ENCODE measurements at places on chromosomes 6 and 20.

DNA sequence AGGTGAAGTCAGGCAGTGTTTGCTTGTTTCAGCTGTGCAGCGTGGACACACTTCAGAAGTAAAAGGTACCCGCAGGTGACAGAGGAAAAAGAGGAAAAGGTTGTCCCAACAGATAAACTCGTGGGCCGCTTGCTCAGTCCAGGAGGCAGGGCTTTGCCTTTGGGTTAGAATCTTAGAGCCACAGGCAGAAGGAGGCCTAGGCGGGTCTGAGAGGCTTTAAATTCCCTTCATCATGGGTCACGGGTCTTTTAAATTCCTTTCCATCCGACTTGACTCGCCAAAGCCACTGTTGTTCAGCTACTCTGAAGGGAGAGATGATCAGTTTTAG lies 48.2 kb downstream of the AGPAT4 start:
- no peak for DNase-seq

GRCh38 chr6:170081556-170081955 lies 209.3 kb downstream of the DLL1 start:
- DNase-seq, result no peak

GRCh38 chr6:103119056-103119455 lies 1725.5 kb downstream of the GRIK2 start:
- no peak for DNase-seq

DNA sequence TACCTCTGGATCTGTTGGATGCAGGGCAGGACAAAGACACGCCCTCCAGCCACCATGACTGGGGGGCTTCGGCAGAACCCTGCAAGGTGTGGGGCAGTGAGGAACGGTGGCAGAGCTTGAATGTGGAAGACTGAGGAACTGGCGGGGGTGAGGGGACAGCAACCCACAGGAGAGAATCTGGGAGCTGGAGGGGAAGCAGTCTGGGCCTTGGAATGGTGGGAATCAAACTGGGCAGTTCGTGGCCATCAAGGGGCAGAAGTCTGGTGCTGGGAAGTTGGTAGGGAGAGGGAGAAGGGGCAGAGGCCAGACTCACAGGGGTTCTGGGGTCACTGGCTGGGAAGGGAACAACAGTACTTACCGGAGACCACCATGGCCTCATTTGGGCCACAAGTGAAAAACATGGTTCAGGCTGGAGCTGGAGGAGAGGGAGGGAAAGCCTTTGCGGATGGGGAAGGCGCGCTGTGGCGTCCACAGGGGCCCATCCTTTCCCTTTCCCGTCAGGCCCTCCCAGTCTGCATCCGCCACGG lies 635 bp downstream of the FLOT1 start:
- DNase-seq, result no peak

GRCh38 chr6:38305995-38306681 lies 333.6 kb downstream of the BTBD9 start:
- no peak for DNase-seq

DNA sequence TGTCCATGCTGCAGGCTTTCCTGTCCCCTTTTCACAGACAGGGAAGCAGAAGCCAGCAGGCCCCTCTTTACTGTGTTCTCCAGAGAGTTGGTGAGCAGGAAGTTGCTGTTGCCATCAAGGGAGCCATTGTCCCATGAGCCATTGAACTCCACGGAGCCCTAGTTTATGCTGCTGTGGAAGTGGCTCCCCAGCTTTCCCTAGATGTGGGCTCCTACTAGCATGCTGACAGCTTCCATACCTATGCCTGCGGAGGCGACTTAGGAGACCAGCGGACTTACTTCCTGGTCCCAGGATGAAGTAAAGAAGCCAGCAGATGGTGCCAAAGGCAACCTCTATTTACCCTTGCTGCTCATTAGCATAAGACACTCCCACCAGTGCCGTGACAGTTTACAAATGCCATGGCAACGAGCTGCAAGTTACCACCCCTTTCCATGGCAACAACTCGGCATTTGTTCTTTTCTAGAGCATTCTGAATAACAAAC lies 30.8 kb upstream of the FKBP1A start:
- DNase-seq, result no peak

GRCh38 chr20:346640-347316 lies at the start of gene NRSN2:
TSS of gene NRSN2 (plus strand) at chr20:347111. CDS start at chr20:349644, 2,533 bp downstream.
- DNase-seq, result no peak

DNA sequence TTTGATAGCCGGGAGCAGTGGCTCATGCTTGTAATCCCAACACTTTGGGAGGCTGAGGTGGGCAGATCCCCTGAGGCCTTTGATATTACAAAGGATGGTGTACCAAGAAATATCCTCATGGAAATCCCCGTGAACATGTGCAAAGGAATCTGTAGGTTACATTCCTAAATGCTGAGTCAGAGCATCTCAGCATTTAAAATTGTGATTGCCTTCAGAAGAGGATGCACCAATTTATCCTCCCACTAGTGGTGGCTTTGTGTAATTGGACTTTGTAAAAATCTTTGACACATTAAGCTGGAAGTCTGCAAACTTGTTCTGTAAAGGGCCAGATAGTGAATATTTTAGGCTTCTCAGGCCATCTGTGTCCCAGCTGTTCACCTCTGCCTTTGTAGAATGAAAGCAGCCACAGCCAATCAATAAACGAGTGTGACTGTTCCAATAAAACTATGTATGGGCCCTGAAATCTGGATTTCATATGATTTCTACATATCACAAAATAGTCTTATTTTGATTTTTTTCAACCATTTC lies 11.8 kb downstream of the TMEM14B start:
- no peak for DNase-seq

DNA sequence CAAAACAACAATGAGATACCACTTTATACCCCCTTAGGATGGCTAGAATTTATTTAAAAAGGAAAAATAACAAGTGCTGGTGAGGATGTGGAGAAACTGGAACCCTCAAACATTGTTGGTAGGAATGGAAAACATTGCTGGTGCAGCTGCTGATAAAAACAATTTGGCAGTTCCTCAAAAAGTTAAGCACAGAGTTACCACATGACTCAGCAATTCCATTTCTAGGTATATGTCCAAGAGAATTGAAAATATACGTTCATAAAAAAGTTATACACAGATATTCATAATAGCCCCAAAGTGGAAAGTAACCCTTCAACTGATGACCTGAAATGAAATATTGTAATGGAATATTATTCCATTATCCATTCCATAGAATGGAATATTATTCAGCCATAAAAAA lies 55.0 kb downstream of the CD83 start:
- DNase-seq, result no peak

DNA sequence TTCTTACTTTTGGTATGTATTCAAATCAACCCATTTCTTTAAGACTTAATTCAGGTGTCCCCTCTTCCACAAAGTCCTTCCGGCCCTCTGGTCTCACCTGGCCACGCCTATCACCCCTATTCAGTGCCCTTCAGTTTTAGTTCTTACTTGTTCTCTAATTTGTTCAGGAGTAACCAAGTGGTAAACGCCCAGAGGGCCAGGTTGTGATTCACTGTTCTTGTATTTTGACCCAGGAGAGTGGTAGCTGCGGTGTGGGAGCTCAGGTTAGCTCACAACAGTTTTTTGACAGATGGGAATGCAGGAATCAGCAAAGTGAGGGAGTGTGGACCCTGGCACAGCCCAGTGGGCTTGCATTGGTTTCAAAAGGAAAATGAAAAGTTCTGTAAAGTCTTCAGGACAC lies 81.7 kb upstream of the RIPOR2 start:
- no peak for DNase-seq

- DNase-seq, result no peak
These were observed 281.5 kb downstream of the THBS2 start for GRCh38 chr6:168972128-168972527.

GRCh38 chr6:159875194-159875593 lies 15.6 kb upstream of the MAS1 start:
- no peak for DNase-seq

DNA sequence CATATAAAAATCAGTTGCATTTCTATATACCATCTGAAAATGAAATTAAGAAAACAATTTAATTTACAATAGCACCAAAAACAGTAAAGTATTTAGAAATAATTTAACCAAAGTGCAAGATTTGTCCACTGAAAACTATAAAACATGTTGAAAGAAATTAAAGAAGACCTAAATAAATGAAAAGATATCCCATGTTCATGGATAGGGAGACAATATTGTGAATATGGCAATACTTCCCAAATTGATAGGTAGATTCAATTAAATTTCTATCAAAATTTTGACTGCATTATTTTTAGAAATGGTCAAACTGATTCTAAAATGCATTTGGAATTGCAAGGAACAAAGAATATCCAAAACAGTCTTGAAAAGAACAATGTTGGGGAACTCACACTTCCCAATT lies 17.6 kb upstream of the POU3F2 start:
- no peak for DNase-seq

Measured in CD4-positive, alpha-beta T cell treated with Interleukin-6 at 100 ng/mL for 8 hours (primary cell).